Activated CD4-positive, CD25-positive, alpha-beta regulatory T cell (primary cell): ENCODE measurements at places on chromosomes 6 and 20.

GRCh38 chr6:8839626-8840025, 404.3 kb upstream of the SLC35B3 start:
- DNase-seq, result no peak

- DNase-seq, result no peak
These were observed 594 bp downstream of the ARFGEF3 start for GRCh38 chr6:138162111-138162954.

- DNase-seq, result no peak
These were observed 246.1 kb downstream of the RIMS1 start for GRCh38 chr6:72132427-72132826.

GRCh38 chr20:10513931-10514575, 78.9 kb downstream of the SLX4IP start:
- DNase-seq, result no peak

- no peak for DNase-seq
These were observed 853.8 kb downstream of the MAFB start for GRCh38 chr20:39835130-39835842.

DNA sequence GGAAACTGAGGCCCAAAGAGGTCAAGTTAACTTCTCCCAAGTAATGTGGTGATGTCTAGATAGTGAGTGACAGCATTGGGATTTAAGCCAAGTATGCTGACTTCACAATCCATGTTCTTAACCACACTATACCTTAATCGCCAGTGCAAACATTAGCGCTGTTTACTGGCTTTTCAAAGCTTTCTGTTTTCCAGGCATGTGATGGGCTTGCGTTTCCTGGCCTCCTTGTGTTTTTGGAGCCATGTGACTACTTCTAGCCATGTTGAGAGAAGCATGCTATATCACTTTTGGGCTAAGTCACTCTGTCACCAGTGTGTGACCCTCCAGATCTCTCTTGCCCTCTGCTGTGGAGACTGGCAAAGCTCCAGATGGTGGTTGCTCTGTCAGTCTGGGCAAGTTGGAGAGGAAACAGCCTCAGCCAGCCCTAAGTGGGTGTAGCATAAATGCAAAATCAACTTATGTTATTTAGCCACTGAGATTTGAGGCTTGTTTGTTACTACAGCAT, 76.9 kb downstream of the ANKRD6 start:
- DNase-seq, result no peak

- no peak for DNase-seq
These were observed 27.0 kb downstream of the RPRD1B start for GRCh38 chr20:38060536-38060935.

GRCh38 chr20:25270829-25271251, 23.0 kb downstream of the PYGB start:
- DNase-seq, result no peak

DNA sequence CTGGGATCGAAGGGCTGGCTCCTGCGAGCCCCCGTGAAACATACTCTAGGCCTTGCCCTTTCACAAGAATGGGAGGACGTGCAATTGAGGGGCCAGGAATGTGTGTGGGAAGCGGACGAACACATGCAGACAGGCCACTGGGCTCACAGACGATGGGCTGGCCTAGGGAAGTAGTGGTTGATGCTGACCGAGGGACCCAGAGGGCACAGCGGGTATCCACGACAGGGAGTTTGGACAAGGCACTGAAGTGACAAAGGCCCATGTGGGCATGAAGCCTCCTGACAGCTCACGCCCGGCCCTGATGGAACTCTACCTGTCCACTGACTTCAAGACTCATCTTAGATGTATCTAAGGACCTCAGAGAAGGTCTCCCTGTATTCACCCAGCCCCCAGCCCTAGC, 52.2 kb downstream of the MYH7B start:
- DNase-seq, result no peak

- no peak for DNase-seq
These were observed 48.5 kb downstream of the LIN28B start for GRCh38 chr6:105005451-105005850.

DNA sequence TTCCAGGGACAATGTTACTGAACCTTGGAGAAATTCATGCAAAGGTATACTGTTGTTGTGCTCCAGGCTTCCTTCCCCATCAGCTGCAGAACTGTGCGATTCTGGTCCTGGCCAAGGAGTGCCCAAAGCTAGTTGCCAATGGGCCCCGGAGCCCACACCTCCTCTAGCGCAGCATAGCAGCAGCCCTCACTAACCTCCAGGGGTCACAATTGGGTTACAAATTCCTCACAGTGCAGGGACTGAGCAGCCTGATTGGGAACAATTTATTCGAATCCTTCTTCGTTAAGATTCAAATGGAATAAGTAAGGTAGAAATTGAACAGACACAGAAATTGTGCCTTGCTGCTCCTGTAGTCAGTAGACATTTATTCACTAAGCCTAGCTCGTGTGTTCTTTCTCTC, 284.9 kb downstream of the PRKN start:
- DNase-seq, result no peak

- DNase-seq, result no peak
These were observed 76.6 kb downstream of the F13A1 start for GRCh38 chr6:6243846-6244245.

DNA sequence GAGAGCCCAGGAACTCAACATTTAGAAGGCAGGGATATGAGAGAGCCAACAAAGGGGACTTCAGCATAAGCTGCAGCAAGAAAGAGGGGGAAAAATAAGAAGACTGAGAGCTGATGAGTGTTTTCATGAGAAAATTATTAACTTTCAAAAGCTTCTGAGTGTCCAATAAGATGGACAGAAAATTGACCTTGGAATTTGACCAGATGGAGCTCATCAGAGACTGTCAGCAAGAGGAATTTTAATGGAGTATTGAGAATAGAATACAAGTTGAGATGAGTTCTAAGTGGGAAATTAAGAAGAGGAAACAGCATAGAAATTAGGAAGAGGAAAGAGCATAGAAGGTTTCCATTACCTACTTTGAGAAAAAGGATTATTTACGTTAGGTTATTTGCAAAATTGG, 428.2 kb downstream of the LMBRD1 start:
- DNase-seq, result no peak

DNA sequence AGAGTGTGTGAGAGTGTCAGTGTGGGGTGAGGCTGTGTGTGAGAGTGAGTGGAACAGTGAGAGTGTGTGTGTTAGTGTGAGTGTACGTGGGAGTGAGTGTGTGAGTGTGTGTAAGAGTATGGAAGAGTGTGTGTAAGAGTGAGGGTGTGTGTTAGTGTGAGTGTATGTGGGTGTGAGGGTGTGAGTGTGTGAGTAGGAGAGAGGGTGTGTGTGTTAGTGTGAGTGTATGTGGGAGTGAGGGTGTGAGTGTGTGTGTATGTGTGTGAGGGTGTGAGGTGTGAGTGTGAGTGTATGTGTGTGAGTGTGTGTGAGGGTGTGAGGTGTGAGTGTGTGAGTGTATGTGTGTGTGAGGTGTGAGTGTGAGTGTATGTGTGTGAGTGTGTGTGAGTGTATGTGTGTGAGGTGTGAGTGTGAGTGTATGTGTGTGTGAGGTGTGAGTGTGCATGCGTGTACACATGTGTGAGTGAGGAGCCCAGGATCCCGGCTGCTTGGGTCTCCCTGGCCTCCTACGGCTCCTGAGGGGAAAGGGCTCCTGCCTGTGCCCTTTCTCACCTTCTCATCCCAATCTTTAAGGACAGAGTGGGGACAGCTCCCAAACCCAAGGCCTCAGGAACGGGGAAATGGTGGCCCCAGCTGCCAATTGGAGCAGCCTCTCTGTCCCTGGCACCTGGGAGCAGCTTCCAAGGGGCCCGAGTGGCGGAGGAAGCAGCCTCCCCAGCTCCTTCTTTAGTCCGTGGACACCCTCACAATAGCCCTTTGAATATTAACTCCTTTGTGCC, 100.2 kb downstream of the PSMB1 start:
- no peak for DNase-seq

GRCh38 chr6:3948866-3949265, 99.7 kb downstream of the FAM50B start:
- no peak for DNase-seq

- peak; percentile 34 for DNase-seq
These were observed 99.1 kb downstream of the CDH26 start for GRCh38 chr20:60057123-60057865.

DNA sequence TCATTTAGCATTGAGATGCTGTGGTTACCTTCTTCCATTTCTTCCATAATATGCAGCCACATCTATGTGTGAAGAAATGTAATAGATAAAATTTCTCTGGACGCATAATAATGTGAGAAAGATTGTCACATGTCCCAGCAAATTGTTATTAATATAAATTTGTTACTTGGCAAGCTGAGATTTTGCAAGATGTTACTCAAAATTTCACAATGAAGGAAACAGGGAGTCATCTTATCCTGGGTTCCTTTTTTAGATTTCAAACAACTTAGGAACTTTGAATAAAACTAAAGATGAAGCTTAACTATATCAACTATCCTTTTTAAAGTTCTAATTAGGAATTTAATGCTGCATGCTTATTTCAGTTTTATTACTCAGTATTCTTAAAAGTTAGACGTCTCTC, 3.6 kb downstream of the ESR1 start:
- DNase-seq, result no peak

- DNase-seq, result no peak
These were observed 14.7 kb downstream of the CLDN20 start for GRCh38 chr6:155278319-155279049.

GRCh38 chr20:2047456-2048092, 53.7 kb upstream of the PDYN start:
- no peak for DNase-seq

DNA sequence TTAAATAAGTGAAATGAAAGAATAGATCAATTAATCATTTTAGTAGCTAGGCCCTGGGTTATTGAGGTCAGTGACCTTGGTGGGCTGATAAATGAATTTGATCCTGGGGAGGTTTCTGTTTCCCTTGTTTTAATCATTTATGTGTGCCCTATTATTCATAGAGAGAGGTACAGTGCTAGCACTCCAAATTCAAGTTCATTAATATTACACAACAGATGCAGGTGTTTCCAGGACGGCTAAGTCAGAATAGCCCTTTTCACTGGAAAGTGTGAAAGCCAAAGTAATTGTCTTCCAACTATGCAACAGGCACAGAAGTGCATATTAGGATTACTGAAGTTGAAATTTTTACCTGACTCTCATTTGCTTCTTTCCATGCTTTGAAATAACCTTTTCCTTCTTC, 61.7 kb upstream of the SGK1 start:
- DNase-seq, result no peak

DNA sequence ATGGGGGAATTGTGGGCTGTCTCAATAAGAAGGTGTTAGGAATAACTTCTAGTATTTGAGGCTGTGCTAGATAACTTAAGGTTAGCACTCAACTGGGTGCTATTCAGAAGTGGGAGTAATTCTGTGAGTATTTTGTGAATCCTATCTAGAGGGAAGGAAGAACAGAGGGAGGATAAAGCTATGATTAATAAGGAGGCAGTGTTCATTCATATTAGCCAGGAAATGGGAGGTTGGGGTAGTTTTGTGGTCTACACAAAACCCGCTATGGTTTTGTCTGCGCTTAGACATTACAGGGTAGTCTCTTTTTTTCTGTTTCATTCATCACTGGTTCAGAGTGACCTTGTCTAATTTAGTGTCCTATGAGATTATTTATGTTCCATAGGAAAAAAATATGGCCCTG, 341.0 kb downstream of the ARHGAP18 start:
- no peak for DNase-seq

GRCh38 chr20:2753461-2754040, 46.9 kb downstream of the CPXM1 start:
- no peak for DNase-seq

DNA sequence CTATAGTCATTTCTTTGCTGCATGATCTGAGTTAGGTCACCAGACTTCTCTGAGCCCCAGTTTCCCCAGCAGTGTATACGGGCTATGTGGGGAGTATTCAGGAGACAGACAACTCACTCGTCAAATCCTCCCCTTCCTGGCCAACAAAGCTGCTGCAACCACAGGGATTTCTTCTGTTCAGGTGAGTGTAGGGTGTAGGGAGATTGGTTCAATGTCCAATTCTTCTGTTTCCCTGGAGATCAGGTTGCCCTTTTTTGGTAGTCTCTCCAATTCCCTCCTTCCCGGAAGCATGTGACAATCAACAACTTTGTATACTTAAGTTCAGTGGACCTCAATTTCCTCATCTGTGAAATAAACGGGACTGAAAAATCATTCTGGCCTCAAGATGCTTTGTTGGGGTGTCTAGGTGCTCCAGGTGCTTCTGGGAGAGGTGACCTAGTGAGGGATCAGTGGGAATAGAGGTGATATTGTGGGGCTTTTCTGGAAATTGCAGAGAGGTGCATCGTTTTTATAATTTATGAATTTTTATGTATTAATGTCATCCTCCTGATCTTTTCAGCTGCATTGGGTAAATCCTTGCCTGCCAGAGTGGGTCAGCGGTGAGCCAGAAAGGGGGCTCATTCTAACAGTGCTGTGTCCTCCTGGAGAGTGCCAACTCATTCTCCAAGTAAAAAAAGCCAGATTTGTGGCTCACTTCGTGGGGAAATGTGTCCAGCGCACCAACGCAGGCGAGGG, 594 bp upstream of the CDKN1A start:
- DNase-seq, result no peak

GRCh38 chr20:2756056-2756611, 44.3 kb downstream of the CPXM1 start:
- DNase-seq, result no peak

- DNase-seq, result no peak
These were observed 198.7 kb upstream of the CEP162 start for GRCh38 chr6:84425971-84426705.

- no peak for DNase-seq
These were observed 46.1 kb upstream of the GFRAL start for GRCh38 chr6:55281215-55281614.

GRCh38 chr20:33842346-33842745, 31.2 kb downstream of the CHMP4B start:
- DNase-seq, result no peak

DNA sequence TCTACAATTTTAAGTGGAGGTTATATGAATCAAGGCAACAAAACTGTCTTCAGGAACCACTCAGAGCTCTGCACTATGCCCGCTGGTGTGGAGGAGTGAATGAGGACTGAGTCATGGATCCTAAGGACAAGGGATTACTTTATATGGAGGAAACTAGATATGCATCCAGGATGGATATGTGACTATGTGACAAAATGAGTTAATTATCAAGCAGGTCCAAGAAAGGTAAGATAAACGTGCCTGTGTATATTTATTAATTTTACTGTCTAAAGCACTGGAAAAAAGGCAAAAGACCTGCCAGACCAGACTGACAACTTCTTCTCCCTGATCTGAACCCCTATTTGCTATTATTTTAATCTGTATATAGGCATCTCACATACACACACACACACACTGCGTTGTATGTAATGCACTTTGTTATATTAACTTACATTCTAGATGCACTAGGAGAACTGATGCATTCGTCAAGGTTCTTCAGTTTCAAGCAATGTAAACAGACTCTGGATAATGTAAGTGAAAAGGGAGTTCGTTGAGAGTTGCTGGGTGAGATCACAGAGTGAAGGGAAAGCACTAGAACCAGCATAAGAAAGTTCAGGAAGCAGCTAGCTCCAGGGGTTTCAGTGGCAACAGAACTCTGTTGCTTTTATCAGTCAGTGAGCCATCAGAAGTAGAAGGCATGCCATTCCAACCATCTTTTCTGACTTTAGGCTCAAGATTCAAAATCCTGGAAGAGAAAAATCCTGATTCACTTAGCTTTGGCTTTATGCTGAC, 26.4 kb upstream of the ADGRG6 start:
- DNase-seq, result no peak

GRCh38 chr6:36380166-36380565, 7.3 kb downstream of the ETV7 start:
- no peak for DNase-seq
